ENCODE measurements at places on chromosomes 6 and 20.

DNA sequence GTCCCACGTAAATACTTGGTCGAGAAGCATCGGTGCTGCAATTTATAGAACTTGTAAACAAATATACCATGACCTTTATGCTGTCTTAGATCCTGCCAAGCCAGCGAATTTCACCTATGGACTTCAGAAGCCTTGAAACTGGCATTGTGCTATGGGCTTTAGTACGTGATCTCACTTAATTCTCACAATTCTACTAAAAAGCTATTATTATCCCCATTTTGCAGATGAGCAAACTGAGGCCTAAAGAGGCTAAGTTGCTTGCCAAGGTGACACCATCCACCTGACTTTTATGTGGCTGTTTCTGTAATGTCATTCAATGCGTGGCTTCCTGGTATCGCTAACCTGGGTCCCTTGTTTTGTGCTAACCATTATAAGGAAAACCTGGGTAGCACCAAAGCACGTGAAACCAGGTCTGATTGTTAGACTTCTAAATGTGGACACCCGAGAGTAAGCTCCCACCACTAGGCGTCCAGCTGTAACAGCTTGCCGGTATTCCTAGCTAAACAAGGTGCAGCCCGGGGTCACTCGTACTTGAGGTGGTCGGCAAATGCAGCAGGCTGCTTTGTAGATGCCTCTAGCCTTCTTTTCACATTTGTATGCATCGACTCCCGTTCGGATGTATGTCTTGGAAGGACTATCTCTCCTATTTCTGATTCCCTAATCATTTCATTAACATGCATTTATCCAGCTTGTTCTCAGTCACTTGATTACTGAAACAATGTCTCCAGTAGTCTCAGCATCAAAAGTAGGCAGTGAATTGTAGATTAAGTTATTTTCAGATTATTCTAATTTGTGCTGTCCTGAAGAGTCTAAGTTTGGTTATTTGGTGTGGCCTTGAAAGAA, 1.1 kb downstream of the SYNJ2 start:
- DNase-seq, result peak; percentile 38

- no peak for DNase-seq
Observed at GRCh38 chr6:149499066-149499465, 14.3 kb upstream of the ZC3H12D start.

GRCh38 chr20:44646641-44647274, 4.7 kb downstream of the ADA start:
- no peak for DNase-seq

DNA sequence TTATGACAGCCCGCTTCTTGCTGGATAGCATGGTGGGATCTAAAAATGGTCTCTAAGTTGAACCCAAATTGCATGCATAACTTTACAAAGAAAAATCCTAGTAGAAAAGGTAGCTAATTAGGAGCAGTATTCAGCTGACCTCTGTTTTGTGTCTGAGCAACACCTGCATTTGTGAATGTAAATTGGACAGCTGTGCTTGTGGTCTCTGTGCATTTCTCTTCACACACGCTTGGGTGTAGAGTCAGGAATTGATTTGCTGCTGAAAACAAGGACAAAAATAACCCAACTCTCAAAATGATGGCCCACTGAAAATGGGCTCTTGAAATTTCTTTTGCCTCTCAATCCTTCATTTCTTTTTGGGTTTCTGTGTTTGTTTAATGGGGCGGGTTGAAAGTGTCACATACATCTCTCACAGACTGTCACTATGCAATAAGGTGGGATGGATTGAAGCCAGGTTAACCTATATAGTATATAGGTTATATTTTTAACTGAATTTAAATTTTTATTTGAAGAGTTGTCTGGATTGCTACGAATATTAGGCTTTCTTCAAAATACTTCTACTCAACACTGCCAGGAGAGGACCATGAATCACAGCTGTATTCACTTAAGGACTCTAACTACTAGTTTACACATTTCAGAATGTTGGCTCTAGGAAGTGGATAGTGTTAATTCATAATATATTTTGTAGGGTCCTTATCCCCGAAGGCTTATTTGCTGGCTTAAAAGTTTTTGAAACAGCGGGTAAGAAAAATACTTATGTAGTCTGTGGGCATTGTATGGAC, 46.5 kb downstream of the SOBP start:
- DNase-seq, result no peak

DNA sequence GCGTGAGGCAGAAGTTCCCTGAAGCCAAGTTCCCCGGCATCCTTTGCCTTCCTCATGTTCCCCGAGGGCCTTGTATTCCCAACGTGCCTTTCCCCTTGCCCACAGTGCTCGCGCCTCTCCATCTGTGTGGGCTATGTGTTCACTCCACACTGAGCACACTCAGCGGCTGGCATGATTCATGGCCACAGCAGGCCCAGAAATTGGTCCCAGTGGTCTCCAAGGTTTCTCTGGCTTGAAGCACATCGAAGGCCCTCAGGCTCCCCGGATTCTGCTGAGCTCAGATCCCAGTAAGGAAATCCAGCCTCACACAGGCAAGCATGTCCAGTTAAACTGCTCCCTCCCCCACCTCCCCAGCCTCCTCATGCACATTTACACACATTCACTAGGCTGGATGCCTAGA, 123.6 kb downstream of the ISM1 start:
- no peak for DNase-seq

- DNase-seq, result no peak
Observed at GRCh38 chr6:105867821-105868220, 218.3 kb upstream of the PRDM1 start.

- no peak for DNase-seq
Observed at GRCh38 chr20:37627060-37627766, 66.6 kb upstream of the CTNNBL1 start.

DNA sequence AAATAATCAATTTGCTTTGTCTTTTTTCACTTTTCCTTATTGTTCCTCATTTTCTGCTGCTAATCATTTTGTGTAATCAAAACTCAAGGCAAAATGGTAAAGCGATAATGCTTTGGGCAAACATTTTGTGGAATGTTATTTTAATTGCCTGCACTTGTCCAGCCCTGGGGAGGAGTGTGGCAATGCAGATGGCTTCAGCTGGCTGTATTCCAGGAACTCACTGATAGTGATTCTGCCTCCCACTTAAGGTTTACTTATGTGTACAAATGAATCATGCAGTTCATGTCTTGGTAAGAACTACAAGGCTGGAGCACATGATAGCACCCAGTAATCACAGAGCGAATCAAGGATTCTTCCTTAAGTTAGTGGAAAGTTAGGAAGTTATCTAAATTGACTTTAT, 107.8 kb downstream of the COL19A1 start:
- DNase-seq, result no peak

GRCh38 chr6:138498629-138499302, 528 bp downstream of the NHSL1 start:
- no peak for DNase-seq

DNA sequence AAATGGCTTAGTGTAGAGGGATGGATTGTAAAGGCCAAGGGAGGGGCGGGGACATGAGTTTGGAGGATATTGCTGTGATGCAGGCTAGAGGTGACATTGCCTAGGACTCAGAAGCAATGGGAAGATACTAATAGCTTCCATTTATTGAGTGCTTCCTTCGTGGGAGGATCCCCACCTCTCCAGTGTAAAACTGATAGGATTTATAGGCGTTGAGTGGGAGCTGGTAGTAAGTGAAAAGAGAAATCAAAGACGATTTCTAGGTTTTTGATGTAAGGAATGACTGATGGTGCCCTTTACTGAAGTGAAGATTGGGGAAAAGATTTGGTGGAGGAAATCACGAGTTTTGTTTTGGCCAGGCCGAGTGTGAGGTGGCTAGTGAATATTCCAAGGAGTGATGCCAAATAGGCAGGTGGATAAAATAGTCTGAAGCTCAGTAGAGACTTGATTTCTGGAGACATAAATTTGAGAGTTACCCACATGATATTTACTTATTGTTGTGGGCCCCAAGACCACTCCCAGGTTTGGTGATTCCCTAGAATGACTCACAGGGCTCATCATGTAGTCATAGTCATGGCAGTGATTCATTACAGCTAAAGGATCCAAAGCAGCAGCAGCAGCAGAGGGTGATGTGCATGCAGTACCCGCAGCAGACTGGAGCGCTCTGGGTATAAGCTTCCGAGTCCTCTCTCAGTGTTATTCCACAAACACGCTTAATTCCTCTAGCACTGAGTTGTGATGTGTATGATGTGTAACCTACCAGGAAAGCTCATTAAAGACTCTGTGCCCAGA, 10.2 kb downstream of the RPRD1B start:
- no peak for DNase-seq

GRCh38 chr20:19415786-19416185, 203.3 kb downstream of the SLC24A3 start:
- no peak for DNase-seq

GRCh38 chr20:19056909-19057308, 155.5 kb upstream of the SLC24A3 start:
- DNase-seq, result no peak

- DNase-seq, result no peak
Observed at GRCh38 chr6:132084811-132085509, 133.8 kb upstream of the CCN2 start.

DNA sequence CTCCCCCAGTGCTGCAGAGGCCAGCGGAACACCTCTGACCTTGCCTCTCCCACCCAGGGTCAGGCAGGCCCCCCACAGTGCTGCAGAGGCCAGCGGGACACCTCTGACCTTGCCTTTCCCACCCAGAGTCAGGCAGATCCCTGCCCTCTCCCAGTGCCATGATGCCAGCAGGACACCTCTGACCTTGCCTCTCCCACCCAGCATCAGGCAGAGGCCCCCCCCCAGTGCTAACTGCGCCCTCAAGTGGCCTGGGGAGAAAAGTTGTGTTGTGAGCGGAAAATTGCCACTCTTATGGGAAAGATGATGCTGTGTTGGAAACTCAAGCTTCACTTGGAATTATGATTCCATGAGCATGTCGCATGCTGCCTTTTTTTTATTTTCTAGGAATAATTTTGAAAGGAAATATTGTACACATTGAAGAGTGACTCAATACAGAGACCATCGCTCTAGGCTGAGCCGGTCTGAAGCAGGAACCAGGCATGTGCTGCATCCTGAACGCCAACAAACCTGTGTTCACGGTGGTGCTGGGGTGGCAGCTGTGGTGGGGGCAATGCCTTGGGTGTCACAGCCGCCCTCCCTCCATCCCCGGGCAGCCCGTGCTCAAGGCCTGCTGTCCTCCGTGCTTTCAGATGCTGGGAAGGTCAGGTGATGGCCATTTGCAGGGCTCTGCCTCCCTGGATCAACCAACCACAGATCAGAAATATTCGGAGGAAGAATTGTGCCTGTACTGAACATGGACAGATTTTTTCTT, 98.6 kb downstream of the CDH4 start:
- peak; percentile 76 for DNase-seq

GRCh38 chr6:115573861-115574260, 486.8 kb downstream of the FRK start:
- DNase-seq, result no peak

DNA sequence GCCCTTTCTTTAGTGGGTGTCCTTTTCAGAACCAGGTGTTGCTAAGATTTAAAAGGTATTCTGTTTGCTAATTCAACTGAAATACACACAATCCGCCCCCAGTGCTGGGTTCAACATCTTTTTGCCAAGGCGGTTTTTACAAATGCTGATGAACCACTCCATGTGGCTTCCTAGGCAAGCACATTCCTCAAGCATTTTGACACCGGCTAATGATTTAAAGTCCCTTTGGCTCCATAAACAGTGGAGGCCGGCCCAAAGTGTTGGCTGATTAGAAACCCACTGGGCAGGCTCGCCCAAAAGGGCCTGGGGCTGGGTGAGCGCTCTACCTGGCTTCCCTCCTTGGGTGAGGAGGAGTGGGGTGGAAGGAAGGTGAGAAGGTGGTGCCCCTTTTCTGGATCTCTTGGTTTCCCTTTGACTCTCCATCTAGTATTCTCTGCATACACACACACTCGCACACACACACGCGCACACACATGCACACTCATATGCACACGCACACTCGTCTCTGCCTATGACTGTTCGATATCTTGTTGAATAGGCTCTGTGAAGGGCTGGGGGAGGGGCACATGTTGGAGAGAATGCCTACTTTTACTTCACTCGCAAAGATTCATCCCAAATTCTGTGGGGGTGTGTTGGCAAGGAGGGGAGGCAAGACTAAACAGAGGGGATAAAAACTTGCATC, 66.7 kb upstream of the ARMC2 start:
- no peak for DNase-seq

- DNase-seq, result no peak
Observed at GRCh38 chr6:153677522-153677921, 361.5 kb upstream of the OPRM1 start.

DNA sequence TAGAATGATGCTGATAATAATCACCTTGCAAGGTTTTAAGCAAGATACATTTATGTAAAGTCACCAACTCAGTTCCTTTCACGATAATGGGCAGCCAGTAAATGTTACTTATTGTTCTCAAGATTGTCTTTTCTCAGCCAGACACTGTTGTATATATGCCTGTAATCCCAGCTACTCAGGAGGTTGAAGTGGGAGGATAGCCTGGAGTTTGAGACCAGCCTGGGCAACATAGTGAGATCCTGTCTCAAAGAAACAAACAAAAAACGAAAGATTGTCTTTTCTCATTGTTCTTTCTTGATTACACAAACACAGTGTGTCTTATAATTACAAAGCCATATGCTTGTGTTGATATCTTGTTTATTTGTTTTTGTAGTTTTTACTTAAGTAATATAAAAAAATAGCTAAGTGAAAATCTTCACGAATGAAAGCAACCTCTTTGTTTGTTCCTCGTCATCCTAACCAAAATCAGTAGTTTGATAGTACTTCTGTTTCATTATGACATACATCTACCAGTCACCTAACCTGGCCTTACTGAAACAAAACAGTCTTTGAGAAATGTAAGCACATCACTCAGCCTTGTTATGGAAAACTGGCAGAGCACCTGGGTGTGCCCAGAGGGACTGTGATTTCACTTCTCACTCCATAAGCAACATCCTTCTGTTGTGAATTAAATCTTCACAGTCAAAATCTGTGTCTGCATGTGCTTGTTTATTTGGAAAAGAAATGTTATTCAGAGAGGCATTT, 436.2 kb upstream of the SOX4 start:
- no peak for DNase-seq

DNA sequence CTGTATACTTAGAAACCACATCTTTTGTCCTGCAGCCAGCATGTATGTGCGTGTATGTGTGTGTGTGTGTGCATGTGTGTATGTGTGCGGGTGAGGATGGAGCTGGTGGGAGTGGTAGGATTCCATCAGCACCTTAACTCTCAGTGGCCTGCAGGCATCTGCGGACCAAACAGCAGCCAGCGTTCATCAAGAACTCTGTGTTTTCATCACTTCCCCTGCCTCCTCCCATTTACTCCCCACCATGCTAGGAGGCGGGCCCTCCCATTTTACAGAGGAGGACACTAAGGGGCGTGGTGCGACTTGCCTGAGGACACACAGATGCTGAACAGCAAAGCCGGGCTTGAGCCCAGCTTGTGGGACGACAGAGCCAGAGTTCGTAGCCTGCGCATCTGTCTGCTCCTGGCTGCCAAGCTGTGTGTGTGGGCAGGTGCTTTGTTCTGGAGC, 8.9 kb downstream of the VSTM2L start:
- no peak for DNase-seq

- DNase-seq, result no peak
Observed at GRCh38 chr6:38489951-38490350, 149.8 kb downstream of the BTBD9 start.
